ENCODE measurements at places on chromosomes 7 and 10.
A peak's percentile ranks its signal among the peaks of the same experiment; 100 is the strongest.

DNA sequence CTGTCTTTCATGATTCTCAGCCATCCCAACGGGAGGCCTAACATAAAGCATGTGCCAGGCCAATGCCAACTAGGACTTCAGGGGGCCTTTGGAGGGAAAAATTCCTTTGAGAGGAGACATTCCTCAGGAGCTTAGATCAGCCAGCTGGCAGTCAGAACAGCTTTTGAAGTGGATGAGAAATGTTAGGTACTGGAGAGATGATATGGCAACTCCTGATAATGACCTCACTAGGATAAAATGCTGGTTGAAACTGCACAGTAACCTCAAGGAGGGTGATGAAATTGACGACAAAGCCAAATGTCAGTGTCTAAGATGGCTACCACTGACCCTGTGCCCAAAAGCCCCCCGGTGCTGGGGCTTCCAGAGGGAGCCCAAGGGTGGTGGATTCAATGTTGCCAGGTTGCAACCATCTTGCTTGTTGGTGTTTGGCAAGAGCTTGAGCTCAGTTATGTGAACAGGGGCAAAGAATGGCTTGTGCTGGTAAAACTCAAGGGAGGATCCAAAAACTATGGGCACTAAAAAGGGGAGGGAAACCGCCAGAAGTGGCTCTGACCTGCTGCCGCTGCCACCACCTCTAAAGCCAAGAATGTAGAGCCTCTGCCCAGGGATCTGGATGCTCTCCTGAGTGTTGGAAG lies 121.2 kb downstream of the UBE2H start:
- no peak for DNase-seq

DNA sequence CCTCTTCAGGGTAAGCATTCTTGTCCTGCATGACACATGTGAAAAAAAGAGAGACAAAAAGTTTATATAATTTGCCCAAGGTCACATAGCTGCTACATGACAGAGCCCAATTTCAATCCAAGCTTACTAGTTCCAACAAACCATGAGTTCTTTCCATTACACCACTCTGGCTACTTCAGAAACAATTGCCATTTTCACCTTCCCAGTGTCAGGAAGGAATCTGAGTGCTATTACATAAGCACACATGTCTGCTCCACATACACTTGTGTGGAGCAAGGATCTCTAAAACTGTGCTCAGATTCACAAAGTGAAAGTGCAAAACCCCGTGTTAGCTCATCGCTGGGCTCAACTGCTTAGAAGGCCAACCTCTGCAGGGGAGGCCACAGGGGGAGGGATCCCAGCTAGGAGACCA lies 356.2 kb upstream of the NFE2L3 start:
- DNase-seq = no peak

DNA sequence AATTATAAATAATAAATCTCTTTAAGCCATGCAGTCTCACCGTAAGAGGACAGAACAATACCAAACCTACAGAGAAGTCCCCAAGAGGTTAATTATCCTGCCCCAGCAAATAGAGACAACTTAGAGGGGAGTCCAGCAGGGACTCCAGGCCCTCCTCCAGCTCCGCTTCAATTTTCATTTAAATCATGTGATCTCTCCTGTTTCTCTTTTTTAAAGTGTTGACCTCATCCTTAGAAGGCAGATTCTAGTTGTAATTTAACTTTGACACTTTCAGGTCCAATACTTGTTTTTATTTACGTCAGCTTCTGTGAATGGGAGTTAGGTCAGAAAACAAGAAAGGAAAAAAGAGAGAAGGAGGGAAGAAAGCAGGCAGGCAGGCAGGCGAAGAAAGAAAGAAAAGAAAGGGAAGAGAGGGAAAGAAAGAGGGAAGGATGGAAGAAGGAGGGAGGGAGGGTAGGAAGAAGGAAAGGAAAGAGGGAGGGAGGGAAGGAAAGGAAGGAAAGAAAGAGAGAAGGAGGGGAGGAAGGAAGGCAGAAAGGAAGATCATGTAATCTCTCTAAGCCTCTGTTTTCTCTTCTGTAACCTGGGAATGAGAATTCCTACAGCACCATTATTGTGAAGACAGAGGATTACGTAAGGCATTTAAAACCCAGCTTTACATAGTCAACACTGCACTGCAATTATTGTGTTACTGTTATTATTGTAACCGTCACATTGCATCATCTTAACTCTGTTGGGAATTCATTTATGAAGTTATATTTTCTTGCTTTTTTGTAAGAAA lies 227.7 kb downstream of the SKIDA1 start:
- DNase-seq = no peak

DNA sequence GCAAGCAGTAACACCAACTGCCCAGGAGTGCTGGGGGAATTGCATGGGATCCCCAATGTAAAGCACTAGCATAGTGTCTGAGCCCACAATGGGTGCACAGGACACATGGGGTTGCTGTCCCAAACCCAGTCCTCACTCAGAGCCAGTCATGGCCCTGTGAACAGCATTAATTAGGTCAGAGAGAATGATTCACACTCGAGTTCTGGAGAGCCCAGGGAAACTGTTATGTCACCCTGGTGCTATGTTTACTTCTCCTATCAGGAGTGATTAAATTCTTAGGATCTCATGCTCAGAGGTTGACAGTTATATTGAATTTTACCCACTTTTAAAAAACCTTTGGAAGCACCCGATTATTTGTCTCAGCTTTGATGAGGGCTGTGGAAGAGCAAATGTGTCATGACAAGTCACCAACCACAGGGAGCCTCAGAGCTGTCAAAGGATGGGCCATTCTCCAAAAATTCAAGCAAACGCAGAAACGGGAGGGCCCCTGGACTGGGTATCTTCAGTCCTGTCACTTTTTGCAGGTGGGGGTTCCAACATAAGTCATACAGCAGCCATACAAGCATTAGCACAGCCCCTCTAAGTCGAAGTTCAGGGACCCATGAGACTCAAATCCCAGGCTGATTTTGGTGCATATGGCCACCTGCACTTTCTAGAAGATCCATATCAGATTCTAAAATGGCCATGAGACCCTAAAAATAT lies 1.3 kb upstream of the RASSF4 start:
- no peak for DNase-seq

DNA sequence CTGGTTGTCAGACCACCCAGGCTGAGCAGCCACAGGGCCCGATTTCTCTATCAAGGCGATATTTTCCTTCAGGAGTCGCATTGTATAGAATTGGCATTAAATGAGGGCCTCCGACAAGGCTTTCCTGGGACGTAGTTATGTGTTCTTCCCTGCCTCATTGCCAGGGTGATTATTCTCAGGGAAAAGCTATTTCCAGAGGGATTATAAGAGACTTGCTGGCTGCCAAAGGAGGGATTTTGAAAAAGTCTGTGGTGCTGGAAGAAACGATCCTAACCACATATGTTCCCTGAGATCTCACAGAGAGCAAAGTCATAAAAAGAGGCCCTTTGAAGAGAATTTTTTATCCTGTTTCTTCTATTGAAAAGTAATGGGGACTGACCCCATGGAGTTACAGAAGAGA lies 27.7 kb upstream of the SDHAF3 start:
- DNase-seq = no peak

DNA sequence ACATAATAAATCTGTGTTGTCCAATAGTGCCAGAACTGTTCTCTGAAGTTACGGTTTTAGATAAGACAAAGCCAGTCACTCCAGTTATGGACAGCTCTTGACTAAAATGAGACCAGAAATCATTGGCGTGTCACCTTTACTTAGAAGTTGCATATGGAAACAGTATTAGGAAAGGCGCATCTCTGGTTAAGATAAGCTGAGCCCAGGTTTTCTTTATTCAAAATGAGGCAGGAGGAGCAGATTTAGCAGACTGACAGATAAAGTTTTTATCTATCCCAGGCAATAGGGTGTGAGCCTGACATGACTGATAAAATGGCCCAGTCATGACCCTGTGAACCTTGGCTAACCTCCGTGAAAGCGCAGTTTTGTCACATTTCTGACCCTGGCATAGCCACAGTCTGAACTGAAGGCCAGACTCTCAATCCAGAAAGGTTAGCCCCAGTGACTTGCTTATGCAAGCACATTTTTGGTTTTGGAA lies 4.2 kb downstream of the CYP26A1 start:
- DNase-seq = no peak

DNA sequence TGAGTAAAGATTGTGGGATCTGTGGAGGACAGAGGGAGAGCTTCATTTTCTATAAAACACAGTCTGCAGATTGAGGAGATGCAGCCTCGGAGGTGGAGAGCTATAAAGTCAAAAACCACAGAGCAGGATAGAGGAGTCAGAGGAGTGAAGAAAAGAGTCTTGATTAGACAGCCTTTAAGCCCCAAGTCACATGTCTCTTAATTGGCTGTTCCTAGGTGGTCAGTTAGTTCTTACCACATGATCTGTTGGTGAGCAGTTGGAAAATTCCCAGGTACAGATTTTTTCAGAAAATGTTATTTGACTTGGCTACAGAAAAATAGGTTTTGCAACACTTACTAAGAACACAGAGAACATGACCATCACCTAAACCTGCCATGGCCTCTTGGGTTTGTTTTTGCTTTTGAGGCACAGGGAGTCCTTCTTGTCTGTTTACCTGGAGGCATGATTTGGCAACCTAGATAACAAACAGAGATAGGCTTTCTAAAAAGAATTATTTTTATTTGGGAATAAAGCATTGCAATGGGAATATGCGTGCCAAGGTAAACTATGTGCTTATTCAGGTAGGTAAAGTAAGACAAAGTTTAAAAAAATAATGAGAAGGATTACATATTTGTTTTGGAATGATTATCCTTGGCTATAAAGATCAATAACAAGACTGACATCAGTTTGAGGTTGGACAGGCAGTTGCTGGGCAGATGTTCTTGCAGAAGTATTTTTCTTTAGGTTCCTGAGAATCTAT lies 604 bp upstream of the CYP3A43 start:
- no peak for DNase-seq

- DNase-seq = peak; percentile 51
These were observed 419.8 kb downstream of the GRID1 start for GRCh38 chr10:85946713-85947326.

DNA sequence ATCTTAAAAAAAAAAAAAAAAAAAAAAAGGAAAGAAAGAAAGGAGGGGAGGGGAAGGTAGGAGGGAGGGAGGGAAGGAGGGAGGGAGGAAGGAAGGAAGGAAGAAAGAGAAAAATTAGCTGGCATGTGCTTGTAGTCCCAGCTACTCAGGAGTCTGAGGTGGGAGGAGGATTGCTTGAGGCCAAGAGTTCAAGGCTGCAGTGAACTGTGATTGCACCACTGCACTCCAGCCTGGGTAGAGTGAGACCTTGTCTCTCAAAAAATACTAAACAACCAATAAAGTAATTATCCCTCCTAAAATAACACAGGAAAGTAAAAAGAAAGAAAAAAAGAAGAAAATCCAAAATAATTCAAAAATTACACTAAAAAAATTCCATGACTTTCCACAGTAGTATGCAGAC lies 13.8 kb upstream of the NRF1 start:
- DNase-seq = no peak

- DNase-seq = no peak
These were observed 111.8 kb downstream of the ADK start for GRCh38 chr10:74262856-74263255.

- peak; percentile 47 for DNase-seq
These were observed 975 bp downstream of the GLCCI1 start for GRCh38 chr7:7969306-7970236.

DNA sequence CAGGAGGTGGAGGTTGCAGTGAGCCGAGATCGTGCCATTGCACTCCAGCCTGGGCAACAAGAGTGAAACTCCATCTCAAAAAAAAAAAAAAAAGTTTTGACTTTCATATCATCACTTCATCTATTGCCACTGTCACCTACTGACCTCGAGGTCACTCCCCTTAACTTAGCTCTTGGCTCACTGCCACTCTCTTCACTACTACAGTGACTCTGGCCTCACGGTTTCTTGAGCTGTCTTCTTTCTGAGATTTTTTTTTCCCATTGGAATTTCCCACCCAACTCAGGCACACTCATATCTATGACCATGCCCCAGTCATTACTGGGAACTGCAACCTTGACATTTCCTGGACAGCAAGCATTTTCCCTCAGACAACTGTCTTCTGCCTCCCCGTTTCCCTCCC lies 42.6 kb upstream of the C7orf33 start:
- DNase-seq = no peak

GRCh38 chr7:3455806-3456595 lies 154.9 kb downstream of the SDK1 start:
- DNase-seq = no peak

DNA sequence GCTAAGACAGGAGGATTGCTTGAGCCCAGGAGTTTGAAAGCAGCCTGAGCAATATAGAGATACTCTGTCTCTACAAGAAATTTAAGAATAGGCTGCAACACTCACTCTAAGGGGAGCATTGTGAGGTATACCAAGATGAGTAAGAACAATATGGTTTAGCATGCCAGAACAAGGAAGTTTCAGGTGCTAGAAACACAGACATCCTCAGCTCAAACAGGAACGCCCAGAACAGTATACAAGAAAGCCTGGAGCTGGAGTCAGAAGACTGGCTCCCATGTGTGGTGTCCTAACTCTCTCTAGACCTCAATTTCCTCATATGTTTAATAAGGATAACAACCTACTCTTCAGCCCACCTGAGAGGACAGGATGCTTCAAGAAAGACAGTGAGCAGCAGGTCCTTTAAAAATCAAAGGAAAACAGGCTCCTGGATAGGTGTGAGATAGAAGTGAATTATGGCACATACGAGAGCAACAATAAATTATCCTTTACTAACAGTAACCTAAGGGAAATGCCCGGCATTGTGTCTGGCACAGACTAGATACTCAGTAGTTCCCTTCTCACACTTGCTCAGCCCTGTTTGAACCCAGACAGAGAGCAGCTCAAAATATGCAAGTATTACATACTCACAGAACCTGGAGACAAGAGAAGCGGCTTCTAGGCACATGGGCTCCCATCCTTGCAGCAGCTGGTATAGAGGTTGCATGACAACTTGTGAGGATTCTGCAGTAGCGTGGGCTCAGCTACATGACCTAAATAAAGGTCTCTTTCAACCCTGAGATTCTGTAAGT lies 45.4 kb downstream of the KAT6B start:
- DNase-seq = no peak

Data from stimulated activated naive B cell treated with anti-CD40 and anti-IgM and Interleukin-4, amounts not matched to agents 10 μg/mL and 1 μg/mL and 100 μg/mL, for 72 hours (primary cell).